Dermis microvascular lymphatic vessel endothelial cell (primary cell): ENCODE measurements at places on chromosomes 2 and 18. TPM values are rescaled to one million over a fixed set of nuclear protein-coding genes. Genes with fewer than 3 reads are reported as not detected.

The MTA3 gene
- total RNA-seq: 15.8 and 20.2 TPM in 2 replicates

The CYP27A1 gene
- total RNA-seq: 6.2 and 19.2 TPM in 2 replicates

The TACR1 gene
- total RNA-seq: not detected in 2 replicates

The CSRNP3 gene
- 0.13 and 0.38 TPM in 2 replicates for total RNA-seq

The DOK1 gene
- 20.9 and 27.1 TPM in 2 replicates for total RNA-seq

The TMEM127 gene
- total RNA-seq: 17.8 and 25.8 TPM in 2 replicates

The SERPINB11 gene
- not detected in 2 replicates for total RNA-seq

- no peak for DNase-seq
Observed at GRCh38 chr2:23291239-23291638, 93.7 kb upstream of the KLHL29 start.

GRCh38 chr2:202695166-202695565, 60.4 kb downstream of the FAM117B start:
- no peak for DNase-seq

- DNase-seq: no peak
Observed at GRCh38 chr2:71453404-71454220, at the start of gene DYSF. Gene DYSF, plus strand, starts transcription at chr2:71453561.

DNA sequence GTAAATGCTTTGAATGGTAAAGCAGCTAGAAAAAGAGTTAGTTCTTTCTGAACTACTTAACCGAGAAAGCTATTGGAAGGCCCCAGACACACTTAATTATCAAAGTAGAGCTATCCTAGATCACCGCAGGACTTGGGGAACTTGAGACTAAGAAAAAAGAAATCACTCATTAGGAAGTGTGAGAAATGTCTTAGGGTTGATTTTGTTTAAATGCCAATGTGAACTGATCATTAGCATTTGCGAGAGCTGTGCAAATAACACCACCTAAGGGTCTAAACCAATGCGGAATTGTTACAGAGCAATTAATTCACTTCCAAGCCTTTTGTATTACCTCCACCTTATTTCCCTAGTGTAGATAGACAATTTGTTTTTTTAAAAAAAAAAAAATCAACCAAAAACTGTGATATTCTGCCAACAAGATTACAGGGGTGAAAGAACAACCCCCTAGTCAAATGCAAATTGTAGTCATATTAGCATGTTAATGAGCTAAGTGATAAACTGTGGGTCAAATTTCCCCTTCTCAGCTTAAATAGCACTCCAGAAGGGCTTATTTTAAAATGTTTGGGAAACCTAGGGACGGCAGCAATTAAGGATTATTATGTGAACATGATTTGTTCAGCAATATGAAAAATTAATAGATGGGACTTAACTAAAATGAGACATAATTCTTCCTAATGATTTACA, 246.2 kb upstream of the STON1 start:
- no peak for DNase-seq

GRCh38 chr2:120014226-120014980, 1.5 kb downstream of the EPB41L5 start:
- DNase-seq: no peak

GRCh38 chr18:7417727-7418126, 149.4 kb upstream of the PTPRM start:
- DNase-seq: no peak

DNA sequence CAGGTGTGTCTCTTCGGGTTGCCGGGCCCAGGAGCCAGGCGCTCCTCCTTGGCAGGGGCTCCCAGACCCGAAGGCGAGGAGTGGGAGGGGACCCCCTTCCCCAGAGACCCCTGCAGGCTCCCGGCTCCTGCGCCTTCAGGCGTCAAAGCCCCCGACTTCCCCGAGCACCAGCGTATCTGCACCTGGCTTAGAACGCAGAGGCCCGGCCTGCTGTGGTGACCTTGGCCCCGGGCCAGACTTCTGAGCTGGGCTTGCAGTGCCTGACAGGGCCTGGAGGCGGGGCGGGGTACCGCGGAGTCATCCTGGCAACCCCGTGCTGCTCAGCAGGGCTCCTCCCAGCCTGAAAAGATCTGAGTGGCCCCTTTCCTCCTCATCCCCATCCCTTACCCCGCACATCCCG, 27.0 kb downstream of the SKA1 start:
- no peak for DNase-seq

DNA sequence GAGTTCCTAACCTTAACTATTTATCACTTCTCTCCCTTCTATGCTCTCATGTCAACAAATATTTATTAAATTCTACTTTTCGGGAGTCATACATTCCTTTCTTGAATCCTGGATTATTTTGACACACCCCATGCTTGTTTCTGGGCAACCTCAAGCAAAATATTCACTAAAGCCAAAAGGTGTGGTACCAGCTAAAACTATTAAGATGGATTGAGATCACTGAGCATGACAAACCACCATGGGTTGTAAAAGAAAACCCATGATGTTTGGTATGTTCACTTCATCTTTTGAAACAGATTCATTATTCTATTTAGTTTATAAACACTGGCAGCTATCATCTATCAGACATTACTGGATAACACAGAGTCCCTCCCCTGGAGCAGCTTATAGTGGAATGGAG, 32.5 kb downstream of the DPP4 start:
- no peak for DNase-seq

DNA sequence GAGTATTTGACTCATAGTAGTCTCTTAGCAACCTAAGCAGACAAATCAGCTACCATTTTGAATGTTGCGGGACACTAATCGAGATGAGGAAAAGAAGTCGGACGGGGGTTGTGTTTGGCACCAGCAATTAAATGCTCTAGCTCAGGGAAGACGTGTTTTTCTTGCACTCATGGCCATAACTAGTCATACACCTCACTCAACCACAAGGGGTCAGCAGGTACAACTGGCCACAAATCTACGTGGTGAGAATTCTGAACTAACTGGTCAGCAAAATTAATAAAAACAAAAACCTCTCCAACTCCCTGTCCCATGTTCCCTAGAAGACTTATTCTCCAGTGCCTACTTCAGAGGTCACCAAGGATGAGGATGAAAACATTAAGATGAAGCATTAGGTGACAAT, 1467.8 kb downstream of the DPP10 start:
- no peak for DNase-seq

- no peak for DNase-seq
Observed at GRCh38 chr2:79387431-79387830, 125.4 kb upstream of the CTNNA2 start.

DNA sequence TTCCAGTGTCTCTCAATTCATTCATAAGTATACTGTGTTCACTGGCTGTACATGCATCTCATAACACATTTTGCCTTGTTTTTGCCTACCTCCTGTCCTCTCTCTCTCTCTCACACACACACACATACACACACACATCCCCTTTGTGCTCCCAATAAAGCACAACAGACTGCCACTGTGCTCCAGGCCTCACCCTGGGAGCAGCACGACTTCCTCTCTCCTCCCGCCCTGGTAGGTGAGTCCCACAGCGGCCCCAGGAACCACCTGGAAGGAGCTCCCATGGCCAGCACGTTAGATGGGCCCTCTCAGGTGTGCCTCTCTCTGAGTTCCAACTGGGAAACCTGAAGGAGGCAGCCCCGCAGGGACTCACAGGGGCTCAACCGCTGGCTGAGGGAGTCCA, 65.4 kb downstream of the MARCHF4 start:
- DNase-seq: peak; percentile 26

DNA sequence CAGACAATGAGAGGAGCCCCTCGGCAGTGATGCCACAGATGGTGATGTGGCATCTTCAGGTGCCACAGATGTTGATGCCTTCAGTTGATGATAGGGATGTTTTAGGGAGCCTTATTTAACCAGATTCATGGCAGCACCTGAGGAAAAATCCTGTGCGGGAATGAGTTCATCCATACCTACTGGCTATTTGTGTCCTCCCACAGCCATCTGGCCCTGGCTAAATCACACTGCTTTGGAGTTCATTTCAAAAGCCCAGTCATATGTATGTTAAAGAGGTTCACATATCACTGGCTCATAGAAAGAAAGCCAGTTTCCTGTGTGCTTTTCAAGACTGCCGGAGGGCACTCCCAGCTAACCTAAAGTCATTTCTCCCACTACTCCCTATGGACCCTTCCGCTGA, 131.3 kb downstream of the MCFD2 start:
- no peak for DNase-seq

DNA sequence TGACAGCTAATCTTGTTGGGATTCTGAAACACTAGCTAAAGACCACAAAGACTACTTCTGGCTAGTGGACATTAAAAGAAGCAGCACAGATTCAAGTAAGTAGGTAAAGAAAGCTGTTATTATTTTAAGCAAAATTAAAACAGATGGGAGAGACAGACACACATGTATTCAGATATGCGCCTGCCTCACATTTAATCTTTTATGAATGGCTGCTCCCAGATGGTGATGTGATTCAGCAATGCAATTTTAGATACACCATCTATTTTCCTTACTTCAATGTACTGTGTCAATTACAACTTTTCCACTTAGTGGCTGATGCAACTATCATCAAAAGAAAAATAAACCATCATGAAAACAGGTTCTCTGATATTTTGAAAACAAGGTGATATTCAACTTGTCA, 133.0 kb upstream of the PGAP1 start:
- DNase-seq: no peak

- DNase-seq: no peak
Observed at GRCh38 chr2:139967665-139968064, 1187.5 kb upstream of the NXPH2 start.

- no peak for DNase-seq
Observed at GRCh38 chr2:213119061-213119809, 32.2 kb downstream of the IKZF2 start.

GRCh38 chr2:186540941-186541340, 48.9 kb upstream of the ITGAV start:
- DNase-seq: no peak

GRCh38 chr2:29691391-29691950, 229.9 kb downstream of the ALK start:
- no peak for DNase-seq

DNA sequence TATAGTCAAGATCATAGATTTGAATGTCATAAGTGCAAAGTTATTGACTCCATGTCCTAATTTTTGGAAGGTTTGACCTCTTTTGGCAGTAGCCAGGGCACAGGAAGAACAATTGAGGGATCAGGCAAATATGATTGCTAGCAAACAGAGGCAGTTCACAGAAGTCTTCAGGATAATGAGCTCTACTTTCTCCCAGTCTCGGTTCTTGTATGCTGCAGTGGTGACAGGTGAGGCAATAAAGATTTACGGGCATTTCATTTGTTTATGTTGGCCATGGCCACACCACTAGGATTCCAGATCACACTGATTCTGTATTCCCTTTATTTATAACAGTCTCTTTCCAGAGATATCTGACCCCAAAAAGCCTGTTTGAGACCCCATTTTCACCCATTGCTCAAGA, 137.5 kb downstream of the UBR3 start:
- peak; percentile 57 for DNase-seq

- no peak for DNase-seq
Observed at GRCh38 chr18:74497324-74497676, 1.1 kb downstream of the CNDP2 start.

DNA sequence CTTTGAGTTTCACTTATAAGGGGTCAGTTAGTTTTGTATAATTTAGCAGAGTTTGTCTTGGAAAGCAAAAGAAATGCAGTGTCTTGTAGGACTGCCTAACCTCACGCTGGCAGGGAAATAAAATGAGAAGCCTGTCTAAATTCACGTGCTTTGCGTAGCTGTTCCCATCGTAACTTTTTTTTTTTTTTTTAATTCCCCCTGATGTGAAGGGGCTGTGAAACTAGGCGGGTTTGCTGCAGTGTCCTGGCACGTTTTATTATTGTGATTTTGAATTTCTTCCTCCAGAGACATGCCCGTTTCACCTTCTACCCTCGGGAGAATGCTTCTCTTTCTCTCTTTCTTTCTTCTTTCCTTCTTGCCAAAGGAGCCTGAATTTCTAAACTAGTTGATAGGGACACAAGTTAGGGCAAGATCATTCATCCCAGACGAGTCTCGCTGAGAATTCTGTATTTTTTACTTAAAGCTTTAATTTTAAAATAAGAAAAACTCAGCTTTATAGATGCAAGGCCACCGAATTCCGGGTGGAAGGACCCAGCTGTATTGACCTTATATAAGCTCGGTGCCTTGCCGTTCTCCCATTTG, 2.3 kb downstream of the MEIS1 start:
- no peak for DNase-seq

- no peak for DNase-seq
Observed at GRCh38 chr2:48380208-48380607, 149.7 kb upstream of the STON1 start.

- no peak for DNase-seq
Observed at GRCh38 chr2:79085382-79085781, 2.4 kb downstream of the REG1B start.

- DNase-seq: no peak
Observed at GRCh38 chr18:35306588-35307250, 16.7 kb upstream of the ZSCAN30 start.

DNA sequence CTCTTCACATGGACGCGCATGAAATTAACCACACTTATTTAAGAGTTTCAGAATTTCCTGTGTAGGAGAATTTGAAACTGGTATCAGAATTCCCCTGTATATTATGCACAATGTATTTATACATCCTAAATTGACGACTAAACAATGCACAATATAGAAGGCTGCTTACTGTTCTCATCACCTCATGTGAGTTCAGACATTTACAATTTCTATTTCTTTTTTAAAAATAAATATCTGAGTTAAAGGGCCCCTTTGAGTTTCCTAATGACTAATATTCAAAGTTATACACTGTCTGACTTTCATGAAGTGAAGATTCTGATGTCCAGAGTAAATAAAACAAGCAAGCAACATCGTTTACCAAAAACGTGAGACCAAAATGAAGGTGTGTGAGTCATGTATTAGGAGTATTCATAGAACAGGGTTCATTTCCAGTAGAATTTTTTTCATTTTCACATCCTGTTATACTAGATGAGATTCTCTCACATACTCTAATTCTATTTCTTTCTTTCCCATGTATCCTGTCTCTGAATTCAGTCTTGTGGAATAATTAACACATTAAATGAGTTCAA, 406.2 kb downstream of the NUP35 start:
- no peak for DNase-seq

GRCh38 chr2:150339282-150339681, 148.2 kb downstream of the RND3 start:
- no peak for DNase-seq

- no peak for DNase-seq
Observed at GRCh38 chr2:170365686-170366085, 187.7 kb downstream of the MYO3B start.

- no peak for DNase-seq
Observed at GRCh38 chr2:173869244-173870229, 95.6 kb downstream of the SP3 start.

DNA sequence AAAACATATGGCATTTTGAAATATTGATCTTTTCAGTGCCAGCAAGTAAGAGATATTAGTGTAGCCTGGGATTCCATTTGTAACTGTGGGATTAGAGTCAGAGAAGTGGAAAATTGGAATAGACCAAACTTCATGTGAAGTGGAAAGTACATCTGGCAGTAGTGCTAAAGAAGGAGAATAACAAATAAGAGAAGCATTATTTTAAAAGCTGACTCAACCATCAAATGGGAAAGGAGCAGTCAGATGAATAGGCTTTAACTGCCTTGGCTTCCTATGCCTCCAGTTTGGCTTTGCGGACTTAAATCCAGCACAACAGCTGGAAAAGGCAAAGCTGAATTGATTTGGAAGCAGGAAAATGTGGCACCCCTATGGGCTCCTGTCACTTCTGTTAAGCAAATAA, 623.1 kb downstream of the TSN start:
- no peak for DNase-seq

- no peak for DNase-seq
Observed at GRCh38 chr2:178863130-178863855, 56.1 kb upstream of the TTN start.
